Effector CD4-positive, alpha-beta T cell (primary cell): ENCODE measurements at places on chromosomes 13 and 19.

DNA sequence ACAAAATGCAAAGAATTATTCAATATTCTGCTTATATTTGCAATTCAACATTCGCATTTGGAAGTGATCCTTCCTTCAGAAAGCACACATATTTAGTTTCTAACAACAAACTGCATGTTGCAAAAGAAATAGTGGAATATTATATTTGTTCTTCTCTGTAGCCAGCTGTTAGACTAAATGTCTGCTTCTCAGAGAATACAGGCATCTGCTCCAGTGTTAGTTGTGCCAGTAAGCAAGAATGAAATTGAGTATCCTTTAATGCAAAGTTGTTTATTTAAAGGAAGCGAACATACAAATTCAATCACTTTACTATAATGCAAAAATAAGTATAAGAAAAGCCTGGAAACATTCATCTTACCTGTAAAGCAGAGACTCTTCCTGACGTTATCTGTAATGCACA is 663 bp downstream of the SLITRK6 start:
- DNase-seq, result no peak

- no peak for DNase-seq
These were observed 153.8 kb downstream of the PCDH9 start for GRCh38 chr13:67076378-67076777.

- peak; percentile 54 for DNase-seq
These were observed 8.2 kb downstream of the CAPN12 start for GRCh38 chr19:38736036-38736412.

DNA sequence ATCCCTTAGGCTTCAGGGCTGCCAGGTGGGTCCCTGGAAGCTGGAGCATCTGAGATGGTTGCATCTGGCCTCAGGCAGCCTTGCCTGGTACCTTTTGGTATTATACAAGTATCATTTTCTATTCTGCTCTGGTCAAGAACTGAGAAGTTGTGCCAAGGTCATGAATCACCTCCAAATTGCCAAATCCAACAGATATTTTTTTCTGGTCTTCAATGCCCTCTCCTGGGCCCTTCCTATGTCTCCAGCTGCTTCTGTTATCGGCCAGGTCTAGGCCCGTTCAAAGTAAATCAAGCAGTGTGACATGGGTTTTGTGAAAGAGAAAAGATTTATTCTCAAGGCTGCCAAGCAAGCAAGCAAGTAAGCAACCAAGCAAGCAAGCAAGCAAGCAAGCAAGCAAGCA is 271.1 kb upstream of the MAB21L1 start:
- DNase-seq, result no peak

DNA sequence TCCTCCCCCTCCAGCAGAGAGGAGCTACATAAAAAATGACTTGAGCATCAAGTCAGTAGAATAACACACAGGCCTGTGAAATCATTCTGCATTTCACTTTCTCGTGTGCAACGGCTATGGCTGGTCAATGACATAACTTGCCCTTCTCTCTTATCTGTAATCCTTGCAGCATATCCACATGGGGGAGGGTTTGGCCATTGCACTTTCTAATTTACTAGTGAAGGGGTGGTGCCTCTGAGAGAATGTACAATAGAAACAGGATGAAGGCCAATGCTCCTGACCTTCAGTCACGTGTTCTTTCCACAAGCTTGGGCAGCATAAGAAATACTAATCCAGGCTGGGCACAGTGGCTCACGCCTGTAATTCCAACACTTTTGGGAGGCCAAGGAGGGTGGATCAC is 641.0 kb upstream of the ARGLU1 start:
- no peak for DNase-seq
